ENCODE measurements at places on chromosomes 2 and 18.

DNA sequence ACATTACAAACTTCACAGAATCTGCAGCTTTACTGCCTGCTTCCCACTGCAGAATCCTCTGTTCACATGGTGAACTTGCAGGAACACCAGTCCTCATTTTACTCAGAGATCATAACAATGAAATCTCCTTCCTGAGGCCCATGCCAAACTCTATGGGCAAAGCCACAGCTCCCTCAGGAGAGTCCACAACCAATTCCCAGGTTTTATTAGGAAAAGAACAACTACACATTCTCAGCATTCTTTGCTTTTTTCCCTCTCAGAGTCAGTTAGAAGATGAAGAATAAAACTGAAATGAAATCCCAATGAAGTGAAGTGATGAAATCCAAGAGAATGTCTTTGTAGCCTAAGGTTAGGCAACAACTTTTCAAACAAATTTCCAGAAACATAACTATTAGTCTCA lies 233.7 kb downstream of the DSEL start:
- DNase-seq: no peak

- DNase-seq: no peak
Measured at GRCh38 chr2:46563186-46563585, 83.8 kb downstream of the TMEM247 start.

DNA sequence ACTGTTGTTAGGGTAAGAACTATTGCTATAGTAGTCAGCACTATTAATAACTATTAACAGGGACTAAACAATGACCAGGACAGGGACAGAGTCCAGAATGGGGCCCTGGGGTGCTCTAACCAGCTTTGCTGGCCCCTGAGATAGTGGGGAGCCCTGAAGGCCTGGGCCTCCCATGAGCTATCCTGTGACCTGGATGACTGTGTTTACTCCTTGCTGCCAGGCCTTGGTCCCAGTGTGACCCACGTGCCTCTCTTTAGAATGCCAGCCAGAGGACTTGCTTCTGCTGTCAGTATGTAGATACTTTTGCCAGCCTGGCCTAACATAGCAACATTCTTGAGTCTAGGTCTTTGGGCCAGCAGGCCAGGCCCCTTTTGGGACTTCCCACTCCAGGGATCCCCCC lies 11.4 kb downstream of the CDK5R2 start:
- DNase-seq: no peak

- DNase-seq: no peak
Measured at GRCh38 chr2:147081831-147082230, 763.0 kb upstream of the ACVR2A start.

DNA sequence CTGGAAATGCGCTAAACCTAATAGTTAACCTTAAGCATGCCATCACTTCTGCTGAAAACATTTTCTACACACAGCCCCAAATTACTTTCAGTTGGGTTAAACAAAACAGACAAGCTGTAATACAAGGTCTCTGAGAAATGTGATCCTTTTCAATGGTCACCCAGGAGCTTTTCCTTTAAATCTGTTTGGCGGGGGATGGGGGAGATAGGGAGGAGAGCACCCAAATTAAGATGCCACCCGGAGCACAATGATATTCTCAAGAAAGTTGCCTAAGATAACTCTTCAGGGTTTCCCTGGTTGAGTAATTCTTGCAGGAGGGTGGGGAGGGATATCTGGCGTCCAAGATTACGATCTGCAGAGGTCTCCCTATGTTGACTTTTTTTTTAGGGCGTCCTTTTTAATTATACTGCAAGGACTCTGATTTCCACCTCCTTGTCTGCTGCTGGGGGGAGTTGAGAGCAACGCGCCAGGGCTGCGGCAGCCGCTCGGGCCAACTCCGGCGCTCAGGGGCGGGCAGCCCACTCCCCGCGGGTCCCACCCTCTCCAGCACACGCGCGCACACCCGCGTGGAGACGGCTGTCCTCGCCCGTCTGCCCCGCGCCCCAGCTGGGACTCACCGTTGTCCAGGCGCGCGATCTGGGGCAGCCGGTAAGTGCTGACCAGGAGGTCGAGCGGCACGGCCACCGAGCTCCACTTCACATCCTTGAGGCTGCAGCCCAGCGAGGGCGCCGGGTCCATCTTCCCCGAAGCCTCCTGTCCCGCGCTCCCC lies 807 bp downstream of the GAREM1 start:
- no peak for DNase-seq

- DNase-seq: no peak
Measured at GRCh38 chr2:132665401-132666140, 4.4 kb downstream of the LYPD1 start.

DNA sequence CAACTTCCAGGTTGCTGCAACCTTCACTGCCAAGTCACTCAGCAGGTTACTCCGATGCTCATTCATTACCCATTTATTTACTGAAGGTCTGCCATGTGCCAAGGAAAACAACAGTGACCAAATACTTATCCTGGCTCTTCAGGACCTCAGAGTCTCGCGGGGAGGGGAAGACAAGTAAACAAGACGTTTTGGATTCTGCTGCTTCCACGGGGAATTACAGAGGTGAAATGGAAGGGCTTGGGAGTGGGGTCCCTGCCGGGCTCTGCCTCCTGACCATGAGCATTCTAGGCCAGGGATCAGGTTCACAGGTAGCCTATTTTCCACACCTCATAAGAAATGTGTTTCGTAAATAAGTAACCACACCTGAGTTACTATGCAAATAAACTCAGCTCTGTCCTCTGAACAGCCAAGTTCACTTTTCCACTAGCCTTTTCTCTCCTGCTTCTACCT lies 68.1 kb downstream of the CLHC1 start:
- DNase-seq: no peak

DNA sequence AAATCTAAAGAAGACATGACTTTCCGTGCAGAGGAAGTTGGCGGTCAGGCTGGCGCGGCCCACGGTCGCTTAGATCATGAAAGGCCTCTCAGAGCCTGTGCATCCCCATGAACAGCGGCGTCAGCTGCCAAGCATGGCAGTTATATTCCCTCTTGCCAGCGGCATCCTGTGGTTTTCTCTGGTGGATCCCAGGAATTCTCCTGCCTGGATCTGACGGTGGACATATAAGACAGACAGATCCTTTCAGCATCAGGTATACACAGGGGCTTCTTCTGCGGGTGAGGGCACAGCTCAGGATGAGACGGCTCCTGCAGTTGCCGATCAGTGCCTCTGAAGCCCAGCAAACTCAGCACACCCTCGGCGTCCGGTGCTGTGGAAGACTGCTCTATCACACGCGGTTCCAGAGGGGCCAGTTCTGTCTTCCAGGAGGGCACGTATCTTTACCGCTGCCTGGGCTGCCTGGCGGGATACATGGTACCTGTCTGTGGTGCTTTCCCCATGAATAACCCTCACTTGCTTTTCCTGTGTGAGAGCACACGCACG lies 157.8 kb downstream of the LDLRAD4 start:
- DNase-seq: peak; percentile 89

GRCh38 chr2:7292154-7292691 lies 375.0 kb downstream of the RNF144A start:
- no peak for DNase-seq

- DNase-seq: no peak
Measured at GRCh38 chr18:50855976-50856757, 22.8 kb upstream of the ME2 start.

GRCh38 chr2:230327418-230328154 lies 593 bp downstream of the SP140L start:
- no peak for DNase-seq

- DNase-seq: no peak
Measured at GRCh38 chr2:45180033-45180746, 170.9 kb upstream of the SIX2 start.

DNA sequence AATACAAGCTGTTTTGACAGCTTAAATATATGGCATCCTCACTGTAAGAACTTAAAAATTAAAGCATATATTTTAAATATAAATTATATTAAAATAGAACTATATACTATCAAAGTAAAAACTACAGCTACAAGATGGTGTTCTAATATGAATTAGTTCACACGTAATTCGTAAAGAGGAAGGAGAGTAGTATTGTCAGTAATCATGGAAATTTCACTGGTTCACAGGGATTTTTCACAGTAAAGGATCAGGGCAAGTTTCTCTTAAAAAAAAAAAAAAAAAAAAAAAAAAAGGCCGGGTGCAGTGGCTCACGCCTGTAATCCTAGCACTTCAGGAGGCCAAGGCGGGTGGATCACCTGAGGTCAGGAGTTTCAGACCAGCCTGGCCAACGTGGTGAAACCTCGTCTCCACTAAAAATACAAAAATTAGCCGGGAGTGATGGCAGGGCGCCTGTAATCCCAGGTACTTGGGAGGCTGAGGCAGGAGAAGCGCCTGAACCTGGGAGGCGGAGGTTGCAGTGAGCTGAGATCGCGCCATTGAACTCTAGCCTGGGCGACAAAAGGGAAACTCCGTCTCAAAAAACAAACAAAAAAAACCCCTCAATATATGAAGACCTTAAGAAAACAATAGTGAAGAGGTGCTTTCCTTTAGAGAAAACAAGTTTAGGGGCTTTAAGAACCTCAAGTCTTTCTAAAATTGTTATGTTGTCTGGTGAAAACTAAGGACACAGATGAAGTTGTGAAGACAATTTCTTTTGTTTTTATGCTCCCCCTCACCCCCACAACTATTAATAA lies 32.5 kb downstream of the PNO1 start:
- DNase-seq: no peak

GRCh38 chr2:232779465-232779864 lies 3.1 kb upstream of the KCNJ13 start:
- no peak for DNase-seq

DNA sequence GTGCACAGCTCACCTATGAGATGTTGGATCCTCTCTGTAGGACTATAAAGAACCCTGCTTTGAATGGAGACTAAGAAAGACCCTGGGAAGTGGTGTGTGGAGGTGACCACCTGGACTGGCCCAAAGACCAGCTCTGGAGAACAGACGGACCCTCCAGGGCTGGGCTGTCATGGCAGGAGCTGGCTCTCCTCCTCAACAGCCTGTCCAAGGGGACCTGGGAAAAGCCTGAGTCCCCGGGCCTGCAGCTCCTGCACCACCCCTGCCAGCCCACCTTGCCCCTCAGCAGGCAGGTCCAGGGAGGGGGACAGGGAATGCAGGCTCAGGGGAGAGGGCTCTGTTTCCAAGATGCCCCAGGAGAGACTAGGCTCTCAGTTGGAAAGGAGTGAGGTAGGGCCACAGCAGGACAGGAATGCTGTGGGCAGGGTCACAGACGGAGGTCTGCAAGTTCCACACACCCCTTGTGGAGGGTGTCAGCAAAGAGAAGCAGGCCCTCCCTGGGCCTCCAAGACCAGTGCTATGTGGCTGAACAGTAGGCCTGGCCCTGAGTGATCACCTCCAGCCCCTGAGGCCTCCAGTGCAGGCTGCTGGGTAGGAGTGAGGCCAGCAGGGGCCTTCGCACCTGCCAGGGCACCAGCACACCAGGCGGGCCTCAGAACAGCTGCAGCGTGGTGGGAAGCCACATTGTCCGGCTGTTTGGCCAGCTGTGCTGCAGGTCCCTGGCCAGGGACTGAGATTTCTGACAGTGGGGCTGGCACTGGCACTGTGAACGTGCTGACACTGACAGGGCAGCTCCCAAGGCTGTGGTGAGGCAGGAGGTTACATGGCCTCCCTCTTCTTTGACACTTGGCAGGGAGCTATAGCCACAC lies 86.4 kb upstream of the OTOS start:
- DNase-seq: peak; percentile 55

GRCh38 chr2:9771481-9772017 lies 71.7 kb upstream of the TAF1B start:
- DNase-seq: no peak

DNA sequence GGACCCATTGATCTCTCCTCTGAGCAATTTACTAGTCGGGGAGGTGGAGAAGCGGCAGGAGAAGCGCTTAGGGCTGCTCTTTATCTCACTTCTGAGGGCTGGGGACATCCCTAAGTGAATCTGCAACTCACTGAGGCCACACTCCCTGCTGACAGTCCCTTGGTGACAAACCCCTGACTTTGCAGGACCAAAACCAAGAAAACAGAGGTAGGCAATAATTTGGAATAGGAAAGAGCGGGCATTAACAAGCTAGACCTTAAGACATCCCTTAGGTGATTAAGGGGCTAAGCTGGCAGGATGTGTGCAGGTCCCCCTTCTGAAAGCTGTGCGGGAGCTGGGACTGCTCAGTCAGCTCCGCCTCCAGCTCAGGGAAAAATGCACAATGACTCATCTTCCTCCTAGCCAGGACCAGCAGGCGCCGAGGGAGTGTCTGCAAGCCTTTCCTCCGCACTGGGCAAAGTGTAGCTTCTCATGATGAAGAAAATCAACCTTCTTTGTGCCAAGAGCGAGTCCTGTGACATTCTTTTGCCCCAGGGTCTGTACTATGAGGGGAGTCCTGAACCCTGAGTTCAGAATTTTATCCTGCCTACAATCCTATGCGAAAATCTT lies 63.3 kb downstream of the BOD1L2 start:
- no peak for DNase-seq

DNA sequence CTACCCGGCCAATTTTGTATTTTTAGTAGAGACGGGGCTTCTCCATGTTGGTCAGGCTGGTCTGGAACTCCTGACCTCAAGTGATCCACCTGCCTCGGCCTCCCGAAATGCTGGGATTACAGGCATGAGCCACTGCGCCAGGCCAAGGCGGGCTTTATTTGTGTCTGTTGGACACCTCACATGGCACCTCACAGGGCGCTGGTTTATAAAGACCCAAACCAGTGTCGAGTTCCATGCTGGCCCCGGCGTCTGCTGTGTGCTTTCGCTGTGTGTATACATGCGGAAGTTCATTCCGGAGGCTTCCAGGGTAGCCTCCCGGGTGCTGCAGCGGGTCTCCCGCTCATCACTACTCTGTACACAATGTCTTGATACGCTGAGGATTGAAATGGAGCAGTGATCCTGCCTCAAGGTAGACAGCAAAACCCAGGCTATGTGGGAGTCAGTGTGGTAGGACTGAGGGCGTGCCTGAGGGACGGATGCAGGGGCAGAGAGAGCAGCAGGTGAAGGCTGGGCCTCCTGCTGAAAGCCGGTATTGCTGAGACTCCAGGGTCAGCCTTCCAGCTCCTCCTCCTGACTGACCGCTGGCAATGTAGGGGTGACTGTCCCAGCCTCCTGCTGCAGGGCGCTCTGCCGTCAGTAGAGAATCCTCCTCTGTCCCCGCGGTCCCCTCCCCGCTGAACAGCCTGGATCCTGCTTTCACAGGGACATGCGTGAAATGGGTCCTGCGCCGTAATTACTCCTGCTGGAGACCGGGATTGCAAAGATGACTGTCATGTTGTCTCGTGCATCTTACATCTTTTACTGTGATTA lies 22.7 kb downstream of the LDLRAD4 start:
- no peak for DNase-seq

GRCh38 chr2:74093426-74093825 lies 54.3 kb downstream of the BOLA3 start:
- peak; percentile 54 for DNase-seq

- DNase-seq: no peak
Measured at GRCh38 chr18:7307030-7307429, 76.1 kb downstream of the LRRC30 start.

GRCh38 chr2:21763501-21763900 lies 639.7 kb downstream of the TDRD15 start:
- no peak for DNase-seq

DNA sequence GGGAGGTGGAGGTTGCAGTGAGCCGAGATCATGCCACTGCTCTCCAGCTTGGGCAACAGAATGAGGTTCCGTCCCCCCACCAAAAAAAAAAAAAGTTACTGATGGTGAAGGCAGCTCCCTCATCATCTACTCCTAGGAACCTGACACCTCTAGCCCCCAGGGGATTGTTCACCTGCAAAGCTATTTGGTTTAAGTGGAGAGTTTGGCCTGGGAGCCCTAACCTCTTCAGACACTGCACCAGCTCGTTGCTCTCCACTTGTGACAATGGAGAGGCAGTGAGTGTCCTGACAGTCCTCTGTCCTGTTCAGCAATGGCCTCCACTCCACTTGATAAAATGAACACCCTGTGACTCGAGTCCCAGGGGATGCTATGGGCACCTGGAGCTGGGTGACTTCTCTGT lies 43.5 kb downstream of the ATP6V1C2 start:
- peak; percentile 42 for DNase-seq

GRCh38 chr18:79549638-79550000 lies 130.0 kb upstream of the CTDP1 start:
- no peak for DNase-seq
